Common myeloid progenitor, CD34-positive (primary cell): ENCODE measurements at places on chromosomes 7 and 10.

- DNase-seq = no peak
These were observed 28.9 kb upstream of the SAMD9L start for GRCh38 chr7:93176992-93177580.

DNA sequence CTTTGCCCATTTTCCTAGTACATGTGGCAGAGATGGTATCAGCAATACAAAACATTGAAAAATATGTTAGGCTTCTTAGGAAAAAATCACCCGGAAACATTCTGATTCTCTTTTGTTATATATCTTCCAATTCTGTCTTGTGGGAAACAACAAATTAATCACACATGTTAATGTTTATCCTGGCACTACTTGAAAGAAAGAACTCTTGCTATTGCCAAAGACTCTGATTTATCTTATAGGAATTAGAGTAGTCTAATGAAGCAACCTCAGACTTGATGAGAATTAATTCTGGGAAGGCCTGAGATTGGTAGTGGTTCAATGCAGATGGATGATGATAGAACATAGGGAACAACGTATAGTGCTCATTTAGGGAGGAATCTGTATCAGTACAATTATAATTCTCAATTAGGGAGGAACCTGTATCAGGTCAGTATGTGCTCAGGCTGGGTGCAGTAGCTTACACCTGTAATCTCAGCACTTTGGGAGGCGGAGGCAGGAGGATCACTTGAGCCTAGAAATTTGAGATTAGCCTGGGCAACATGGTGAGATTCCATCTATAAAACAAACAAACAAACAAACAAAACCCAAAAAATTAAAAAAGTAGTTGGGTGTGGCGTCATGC, 50.7 kb downstream of the TAS2R16 start:
- DNase-seq = no peak

- DNase-seq = no peak
These were observed 205.6 kb upstream of the PRSS58 start for GRCh38 chr7:142463401-142463850.

GRCh38 chr10:119620241-119621077, 23.7 kb upstream of the TIAL1 start:
- peak; percentile 43 for DNase-seq

DNA sequence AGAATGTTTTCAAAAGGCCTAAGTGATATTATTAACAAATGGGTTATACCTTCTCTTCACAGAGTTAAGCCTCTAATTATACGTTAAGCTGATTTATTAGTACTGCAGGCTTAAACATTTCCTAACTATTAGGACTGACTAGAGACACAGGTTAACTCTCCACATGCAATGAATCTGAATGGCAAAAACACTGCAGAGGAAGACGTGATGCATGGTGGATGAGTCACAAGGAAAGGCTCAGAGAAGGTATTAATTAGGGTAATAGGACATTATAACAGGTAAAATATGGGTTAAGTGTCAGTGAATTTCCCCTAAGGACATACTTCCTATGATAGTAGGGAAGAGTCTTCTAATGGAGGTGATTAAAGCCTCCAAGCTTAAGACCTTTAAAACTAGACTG, 24.7 kb upstream of the SEM1 start:
- no peak for DNase-seq

DNA sequence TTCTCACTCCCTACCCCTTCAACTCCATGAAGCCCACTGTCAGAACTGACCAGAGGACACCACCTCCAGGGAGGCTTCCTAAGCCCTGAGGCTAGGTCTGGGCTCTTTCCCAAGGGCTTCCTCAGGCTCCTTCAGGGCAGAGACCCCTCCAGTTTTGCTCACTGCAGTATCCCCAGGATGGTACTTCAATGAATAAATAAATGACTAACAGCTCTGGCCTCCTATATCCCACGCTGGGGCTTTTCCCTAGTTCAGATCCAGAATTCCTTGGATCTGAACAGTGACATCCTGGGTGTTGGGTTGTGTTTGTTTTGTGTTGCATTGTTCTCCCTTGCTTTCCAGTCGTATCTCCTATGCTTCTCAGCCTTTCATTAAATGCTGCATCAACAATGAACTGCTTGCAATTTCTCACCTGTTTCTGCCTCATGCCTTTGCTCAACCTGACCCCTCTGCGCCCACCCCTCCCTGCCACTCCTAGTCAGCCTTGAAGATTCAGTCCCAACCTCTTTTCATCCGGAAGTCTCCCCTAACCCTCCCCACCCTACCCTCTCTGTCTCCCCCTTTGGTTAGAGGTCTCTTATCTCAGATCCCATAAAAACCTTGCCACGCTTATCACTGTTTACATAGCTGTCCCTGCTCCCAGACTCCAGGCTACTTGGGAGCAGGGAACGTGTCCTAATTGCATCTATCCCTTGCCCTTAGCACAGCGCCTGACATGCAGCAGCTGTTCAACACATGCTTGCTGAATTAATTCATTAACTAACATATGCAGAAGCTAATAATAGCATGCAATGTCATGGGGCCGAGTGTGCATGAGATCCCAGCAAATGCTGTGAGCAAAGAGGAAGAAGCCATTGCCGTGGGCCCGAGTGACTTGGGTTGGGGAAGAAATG, 41.7 kb downstream of the PPP1R3C start:
- no peak for DNase-seq

DNA sequence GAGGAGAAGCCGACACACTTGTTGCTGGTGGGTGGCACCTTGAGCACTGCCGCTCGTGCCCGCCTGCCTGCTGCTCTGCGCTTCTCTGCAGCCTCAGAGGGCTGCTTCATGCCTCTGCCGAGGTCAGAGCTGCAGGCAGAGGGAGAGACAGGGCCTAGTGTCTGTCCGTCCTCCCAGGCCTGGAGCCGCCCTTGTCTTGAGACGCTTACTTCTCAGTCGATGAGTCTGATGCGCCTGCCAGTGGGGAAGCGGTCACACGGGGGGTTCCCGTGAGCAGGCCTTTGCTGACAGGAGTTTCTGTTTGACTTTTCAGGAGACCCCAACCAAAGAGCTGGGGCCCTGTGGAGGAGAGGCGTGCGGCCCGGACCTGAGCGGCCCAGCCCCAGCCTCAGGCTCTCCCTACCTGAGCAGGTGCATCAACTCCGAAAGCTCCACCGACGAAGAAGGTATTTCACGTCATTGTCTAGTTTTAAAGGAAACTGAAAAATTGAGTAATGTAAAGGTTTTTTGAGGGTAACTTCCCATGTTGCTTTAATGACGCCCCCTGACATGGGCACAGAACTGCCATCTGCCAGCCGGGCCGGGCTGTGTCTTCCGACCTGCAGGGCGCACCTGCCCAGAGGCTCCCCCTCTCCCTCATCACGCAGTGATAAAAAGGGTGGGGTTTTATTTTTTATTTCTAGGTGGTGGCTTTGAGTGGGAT, 7.8 kb upstream of the BHLHA15 start:
- DNase-seq = peak; percentile 11

DNA sequence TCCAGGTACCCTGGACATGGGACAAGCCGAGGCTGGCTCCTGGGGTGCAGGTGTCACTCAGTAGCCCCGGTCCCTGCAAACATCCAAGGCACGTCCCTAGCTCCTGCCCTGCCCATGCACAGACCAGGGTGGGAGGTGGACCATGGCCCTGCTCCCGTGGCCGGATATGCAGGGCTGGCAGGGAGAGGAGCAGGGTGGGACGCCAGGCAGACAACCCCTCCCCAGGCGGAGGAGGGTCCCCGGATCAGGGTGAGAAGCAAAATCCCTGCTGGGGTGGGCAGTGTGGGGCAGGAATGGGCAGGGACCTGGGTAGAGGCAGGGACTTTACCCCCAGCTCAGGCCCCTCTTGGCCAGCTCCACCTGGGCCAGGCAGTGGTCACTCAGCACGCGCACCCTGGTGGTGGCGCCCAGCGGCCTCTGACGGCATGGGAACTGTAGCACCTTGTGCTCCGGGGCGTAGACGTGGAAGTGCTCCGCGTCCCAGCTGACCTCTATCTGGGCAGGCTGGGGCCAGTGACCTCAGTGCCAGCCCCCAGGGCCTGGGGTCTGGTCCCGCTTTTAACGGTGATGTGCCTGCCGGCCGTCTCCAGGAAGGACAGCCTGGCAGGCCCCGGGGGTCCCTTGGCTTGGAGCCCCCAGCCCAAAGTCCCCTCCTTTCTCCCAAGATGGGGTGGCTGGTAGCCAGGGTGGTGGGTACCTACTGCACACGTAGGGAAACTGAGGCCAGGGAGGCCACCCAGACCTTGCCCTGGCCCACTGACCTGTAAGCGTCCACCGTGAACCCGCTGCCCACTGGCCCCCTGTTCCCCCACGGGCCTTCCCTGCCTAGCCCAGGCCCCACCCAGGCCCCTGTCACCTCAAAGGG, 1.2 kb downstream of the GRIFIN start:
- DNase-seq = no peak

DNA sequence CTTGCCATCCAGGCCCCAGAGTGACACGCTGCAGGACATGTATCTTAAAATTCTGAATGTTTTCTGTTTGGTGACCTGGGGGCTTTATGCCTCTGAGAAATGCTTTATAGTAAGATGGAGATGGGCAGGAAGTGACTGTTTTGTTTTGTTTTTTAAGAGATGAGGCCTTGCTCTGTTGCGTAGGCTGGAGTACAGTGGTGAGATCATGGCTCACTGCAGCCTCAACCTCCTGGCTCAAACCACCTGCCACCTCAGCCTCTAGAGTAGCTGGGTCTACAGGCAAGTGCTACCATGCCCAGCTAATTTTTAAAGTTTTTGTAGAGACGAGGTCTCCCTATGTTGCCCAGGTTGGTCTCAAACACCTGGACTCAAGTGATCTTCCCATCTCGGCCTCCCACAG, 20.6 kb downstream of the ZNF777 start:
- DNase-seq = no peak

GRCh38 chr7:151549083-151549482, 29.4 kb upstream of the RHEB start:
- DNase-seq = no peak
